RWPE2 (cell line): ENCODE measurements at places on chromosomes 2 and 18.

DNA sequence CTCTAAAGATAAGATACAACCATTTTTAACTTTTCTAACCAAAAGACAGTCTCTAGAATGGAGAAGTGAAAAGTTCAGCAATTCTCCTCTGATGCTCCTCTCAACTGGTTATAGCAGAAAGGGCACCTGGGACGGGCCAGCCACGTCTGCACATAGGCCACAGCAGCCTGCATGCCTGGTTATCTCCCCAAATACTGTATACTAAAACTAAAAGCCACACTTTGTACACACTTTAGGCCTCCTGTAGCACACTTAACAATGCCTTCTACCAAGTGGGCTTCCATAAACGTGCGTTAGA, 179.1 kb downstream of the ANKRD44 start:
- no peak for DNase-seq

- no peak for DNase-seq
These were observed 86.1 kb upstream of the ITPRID2 start for GRCh38 chr2:181805228-181806038.

DNA sequence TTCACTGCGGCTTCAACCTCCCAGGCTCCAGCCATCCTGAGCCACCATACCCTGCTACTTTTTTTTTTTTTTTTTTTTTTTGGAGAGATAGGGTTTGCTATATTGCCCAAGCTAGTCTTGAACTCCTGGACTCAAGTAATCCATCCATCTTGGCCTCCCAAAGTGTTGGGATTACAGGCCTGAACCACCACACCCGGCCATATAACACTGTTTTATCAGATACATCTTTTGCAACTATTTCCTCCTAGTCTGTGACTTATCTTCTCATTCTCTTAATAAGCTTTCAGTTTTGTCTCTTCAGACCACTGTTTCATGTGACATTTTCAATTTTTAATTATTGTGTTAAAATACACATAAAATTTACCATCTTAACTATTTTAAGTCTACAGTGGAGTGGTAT, 35.7 kb upstream of the FAM117B start:
- no peak for DNase-seq

- no peak for DNase-seq
These were observed 15.2 kb downstream of the GKN2 start for GRCh38 chr2:68937346-68938055.

- no peak for DNase-seq
These were observed 132.3 kb upstream of the DLX2 start for GRCh38 chr2:172234716-172235691.

GRCh38 chr2:189592353-189592984, 11.9 kb upstream of the SLC40A1 start:
- DNase-seq, result no peak

DNA sequence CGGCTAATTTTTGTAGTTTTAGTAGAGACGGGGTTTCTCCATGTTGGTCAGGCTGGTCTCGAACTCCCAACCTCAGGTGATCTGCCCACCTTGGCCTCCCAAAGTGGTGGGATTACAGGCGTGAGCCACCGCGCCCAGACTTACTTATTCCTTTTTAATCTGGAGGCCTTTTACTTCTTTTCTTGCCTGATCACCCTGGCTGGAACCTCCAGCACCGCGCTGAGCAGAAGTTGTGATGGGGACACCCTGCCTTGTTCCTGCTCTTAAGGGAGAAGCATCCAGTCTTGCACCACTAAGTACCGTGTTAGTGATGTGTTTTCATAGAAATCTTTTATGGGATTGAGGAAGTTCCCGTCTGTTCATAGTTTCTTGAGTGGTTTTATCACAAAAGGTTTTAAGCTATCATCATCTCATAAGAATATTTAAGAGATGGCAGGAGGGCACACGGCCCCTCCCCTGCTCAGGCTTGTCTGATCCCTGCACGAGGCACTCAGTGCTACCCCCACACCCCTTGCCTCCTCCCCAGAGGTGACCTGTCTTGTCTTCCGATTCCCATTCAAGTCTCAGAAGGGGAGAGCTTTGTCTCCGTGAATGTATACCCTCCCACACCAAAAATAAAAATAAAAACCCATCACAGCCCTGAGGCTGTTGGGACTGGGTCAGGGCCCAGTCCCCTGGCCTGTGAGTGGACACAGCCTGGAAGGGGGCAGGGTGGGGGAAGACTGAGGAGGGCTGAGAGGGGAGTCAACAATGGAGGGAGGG, 65.3 kb upstream of the SMAD7 start:
- no peak for DNase-seq

- DNase-seq, result no peak
These were observed 116.8 kb downstream of the CTAGE1 start for GRCh38 chr18:22300665-22301636.

GRCh38 chr2:172279813-172280212, 147.6 kb upstream of the ITGA6 start:
- DNase-seq, result no peak

GRCh38 chr2:221570321-221570935, 1.7 kb downstream of the EPHA4 start:
- no peak for DNase-seq

DNA sequence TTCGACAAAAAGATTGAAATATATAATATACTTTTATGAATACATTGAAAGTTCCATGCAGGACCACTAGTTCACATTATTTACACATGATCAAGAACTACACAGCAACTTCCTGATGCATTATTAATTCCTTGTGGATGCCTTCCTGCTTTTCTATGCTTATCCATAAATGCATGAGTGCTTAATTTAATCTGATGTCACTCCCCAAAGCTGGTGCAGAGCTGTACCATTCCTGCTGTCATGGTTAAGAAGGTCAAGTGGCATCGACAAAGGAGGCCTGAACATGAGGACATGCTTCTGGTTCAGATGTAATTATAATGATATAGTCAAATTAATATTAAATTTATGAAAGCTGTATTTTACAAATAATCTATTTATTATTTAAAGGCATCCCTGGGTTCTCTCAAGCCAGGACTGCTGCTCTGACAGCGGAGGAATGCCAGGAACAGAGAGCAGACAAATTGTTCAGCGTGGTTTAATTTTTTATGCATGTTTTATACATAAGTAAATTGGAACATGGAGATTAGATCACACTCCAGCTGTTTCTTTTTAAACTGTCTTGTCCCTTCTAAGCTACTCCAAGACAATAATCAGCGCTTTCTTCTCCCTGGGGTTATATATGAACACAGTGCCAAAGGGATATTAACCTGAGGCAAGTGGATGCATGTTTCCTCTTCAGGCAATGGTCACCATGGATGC, 307.3 kb upstream of the CNTNAP5 start:
- DNase-seq, result no peak
